ENCODE measurements at places on chromosomes 2 and 18.
A peak's percentile ranks its signal among the peaks of the same experiment; 100 is the strongest.

DNA sequence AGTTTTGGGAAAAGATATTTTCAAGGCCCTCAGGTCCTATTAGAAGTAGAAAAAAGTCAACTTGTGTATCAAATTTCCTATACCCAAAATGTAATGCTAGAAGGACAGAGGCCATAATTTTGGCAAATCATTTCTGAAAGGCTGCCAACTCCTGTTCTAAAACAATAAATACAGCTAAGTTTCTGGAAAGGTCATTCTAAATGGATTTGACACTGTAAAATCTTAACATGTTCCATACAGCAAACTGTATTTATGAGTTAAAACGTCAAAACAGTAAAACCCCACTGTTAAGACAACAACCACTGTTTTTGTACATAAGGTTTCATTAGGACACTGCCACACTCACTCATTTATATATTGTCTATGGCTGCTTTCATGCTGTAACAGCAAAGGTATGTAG, 9.7 kb downstream of the FAM98A start:
- DNase-seq: no peak

DNA sequence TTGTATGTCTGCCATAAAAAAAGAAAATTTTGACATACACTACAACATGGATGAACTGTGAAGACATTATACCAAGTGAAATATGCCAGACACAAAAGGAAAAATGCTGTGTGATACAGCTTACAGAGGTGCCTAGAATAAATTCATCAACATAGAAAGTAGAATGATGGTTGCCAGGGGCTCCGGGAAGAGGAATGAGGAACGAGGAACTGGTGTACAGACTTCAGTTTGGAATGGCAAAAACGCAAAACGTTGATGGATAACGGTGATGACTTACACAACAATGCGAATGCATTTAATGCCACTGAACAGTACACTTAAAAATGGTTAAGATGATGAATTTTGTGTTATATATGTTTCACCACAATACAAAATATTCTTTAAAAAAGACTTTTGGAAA, 61.0 kb downstream of the TTC21B start:
- DNase-seq: no peak

- DNase-seq: no peak
Observed at GRCh38 chr2:110881908-110882307, 149.5 kb downstream of the ACOXL start.

- DNase-seq: no peak
Observed at GRCh38 chr2:4908461-4908860, 783.7 kb upstream of the SOX11 start.

- no peak for DNase-seq
Observed at GRCh38 chr2:119753041-119753929, 6.4 kb upstream of the PTPN4 start.

DNA sequence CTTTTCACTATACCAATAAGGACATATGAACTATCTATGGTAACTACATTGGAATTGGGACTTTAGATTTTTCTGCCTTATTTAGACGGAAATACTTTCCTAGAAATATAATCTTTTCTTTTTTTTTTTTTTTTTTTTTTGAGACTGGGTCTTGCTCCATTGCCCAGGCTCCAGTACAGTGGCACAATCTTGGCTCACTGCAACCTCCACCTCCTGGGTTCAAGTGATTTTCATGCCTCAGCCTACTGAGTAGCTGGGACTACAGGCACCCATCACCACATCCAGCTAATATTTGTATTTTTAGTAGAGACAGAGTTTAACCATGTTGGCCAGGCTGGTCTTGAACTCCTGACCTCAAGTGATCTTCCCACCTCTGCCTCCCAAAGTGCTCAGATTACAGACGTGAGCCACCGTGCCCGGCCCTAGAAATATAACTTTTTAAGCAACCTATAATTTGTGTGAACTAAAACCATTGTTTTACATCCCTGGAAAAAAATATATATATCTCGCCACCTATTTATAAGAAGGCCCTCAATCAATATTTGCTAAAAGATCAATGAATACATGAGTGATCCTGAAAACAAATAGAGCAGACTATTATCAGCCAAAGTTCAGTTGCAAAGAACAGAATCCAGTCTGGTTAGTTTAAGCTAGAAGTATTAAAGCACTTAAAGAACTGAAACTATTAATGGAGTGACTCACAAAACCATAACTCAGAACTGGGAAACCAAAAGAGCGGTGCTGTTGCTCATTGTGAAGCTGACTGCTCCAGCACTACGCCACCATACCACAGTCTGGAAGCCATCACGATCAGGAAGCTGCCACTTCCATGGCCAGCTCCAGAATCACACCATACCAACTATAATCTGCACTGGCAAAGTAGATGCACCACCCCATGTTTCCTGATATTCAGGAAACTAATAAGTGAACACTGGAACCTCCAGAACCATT, 8.4 kb upstream of the HNRNPLL start:
- DNase-seq: no peak

DNA sequence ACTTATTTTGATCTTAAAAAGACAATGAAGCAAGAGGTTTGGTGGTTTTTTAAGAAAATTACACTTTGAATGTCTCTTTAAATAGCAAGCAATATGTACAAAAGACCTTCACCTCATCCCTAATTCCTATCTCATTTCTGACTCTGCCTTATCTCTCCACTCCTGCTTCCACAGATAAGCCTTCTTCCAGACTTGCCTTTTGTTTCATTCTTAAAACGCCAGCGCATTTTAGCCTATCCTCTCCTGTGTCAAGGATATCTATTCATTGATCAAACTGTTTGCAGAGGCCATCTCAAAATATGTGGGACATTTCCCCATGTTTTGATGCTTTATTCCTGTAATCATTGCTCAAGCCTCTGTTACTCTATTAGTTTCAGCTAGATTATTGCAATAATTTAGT, 562.5 kb downstream of the PARD3B start:
- no peak for DNase-seq

GRCh38 chr2:120020554-120020953, 7.7 kb downstream of the EPB41L5 start:
- no peak for DNase-seq

GRCh38 chr2:121627525-121628050, 21.7 kb downstream of the CLASP1 start:
- DNase-seq: no peak

DNA sequence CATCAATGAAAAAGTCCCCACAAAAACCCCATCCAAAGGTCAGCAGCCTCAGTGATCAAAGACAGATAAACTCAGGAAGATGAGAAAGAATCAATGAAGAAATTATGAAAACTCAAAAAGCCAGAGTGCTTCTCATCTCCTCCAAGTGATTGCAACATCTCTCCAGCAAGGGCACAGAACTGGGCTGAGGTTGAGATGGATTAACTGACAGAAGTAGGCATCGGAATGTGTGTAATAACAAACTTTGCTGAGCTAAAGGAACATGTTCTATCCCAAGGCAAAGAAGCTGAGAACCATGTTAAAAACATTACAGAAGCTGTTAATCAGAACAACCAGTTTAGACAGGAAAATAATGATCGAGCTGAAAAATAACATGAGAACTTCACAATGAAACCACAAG, 442.8 kb upstream of the SYT4 start:
- DNase-seq: no peak

DNA sequence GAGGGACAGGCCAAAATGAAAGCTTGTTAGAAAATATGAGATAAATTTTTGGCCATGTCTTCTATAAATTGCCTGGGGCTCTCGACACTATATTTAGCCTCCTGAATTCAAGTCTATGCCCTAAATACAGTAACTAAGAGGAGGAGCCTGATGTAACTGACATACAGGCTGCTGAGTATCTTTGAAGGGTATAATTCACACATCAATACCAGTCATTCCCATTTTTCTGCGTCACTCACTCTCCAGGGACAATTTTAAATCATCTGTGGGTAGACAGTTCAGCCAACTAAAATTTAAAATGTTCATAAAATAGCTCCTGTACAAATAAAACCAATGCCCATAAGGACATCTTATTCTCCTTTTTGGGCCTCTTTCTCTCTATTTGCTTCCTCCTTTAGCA, 105.9 kb downstream of the AP1S3 start:
- DNase-seq: no peak

DNA sequence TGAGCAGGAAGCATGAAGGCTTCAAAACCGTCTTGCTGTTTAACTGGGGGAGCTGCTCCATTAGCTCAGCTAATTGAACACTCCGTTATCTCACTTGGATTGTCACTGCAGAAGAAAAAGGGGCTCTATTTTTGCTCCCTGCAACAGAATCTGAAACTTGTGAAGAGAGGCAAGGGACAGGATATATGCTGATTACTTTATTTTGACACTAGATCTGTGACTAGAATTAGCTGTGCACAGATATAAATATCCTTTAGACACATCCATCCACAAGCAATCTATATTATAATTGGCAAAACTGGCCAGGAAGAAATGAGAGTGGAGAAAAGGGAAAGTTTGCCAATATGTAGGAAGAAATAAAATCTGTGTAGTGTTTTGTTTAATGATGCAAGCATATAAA, 700.1 kb upstream of the CHAC2 start:
- no peak for DNase-seq

DNA sequence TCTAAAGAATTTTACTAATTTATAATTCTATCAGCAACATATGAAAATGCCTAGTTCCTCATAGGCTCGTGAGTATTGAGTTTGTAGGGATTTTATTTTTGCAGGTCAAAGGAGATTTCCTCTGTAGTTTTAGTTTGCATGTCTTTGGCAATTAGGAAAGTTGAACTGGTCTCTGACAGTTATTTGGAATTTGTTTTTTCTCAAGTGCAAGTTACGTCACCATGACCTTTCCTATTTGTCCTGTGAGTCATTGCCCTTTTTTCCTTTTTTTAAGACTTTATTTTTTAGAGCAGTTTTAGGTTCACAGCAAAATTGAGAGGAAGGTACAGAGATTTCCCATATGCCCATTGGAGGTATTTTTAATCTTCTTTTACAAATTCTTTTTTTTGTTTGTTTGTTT, 29.0 kb downstream of the RAMP1 start:
- DNase-seq: no peak

DNA sequence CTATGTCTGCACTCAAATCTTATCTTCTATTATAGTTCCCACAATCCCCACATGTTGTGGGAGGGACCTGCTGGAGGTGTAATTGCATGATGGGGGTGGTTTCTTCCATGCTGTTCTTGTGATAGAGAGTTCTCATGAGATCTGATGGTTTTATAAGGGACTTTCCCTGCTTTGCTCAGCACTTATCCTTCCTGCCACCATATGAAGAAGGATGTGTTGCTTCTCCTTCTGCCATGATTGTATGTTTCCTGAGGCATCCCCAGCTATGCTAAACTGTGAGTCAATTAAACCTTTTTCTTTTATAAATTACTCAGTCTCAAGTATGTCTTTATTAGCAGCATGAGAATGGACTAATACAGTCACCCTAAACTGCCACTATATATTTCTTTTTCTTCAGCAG, 79.1 kb downstream of the SH3YL1 start:
- no peak for DNase-seq

GRCh38 chr2:227884511-227884947, 13.1 kb downstream of the DAW1 start:
- peak; percentile 67 for DNase-seq

DNA sequence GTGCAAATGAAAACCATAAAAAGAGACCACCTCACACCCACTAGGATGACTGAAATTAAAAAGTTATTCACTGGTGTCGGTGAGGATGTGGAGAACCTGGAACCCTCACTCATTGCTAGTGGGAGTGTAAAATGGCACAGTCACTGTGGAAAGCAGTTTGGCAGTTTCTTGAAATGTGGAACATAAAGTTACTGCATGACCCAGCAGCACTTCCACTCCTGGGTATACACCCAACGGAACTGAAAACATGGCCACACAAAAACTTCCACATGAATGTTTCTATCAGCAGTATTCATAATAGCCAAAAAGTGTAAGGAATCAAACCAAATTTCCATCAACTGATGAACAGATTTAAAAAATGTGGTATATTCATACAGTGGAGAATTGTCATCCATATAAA, 65.1 kb upstream of the SLC66A3 start:
- DNase-seq: no peak

DNA sequence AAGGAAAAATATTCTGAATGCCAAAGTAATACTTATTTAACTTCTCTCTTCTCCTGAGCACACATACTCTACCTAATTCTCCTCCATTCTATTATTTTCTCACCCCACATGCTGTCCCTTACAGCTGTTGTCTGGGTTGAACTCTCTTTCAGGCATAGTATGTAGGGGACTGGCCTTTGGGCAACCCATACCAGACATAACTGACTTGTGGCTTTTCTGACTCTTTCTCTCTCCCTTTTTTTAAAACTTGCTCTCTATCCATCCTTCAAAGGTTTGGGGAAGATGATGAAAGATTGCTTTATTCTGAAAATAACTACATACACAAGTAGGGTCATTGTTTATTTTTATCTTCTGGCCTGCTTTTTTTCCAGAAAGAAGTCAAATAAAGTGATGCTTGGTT, 69.9 kb upstream of the NOSTRIN start:
- no peak for DNase-seq

DNA sequence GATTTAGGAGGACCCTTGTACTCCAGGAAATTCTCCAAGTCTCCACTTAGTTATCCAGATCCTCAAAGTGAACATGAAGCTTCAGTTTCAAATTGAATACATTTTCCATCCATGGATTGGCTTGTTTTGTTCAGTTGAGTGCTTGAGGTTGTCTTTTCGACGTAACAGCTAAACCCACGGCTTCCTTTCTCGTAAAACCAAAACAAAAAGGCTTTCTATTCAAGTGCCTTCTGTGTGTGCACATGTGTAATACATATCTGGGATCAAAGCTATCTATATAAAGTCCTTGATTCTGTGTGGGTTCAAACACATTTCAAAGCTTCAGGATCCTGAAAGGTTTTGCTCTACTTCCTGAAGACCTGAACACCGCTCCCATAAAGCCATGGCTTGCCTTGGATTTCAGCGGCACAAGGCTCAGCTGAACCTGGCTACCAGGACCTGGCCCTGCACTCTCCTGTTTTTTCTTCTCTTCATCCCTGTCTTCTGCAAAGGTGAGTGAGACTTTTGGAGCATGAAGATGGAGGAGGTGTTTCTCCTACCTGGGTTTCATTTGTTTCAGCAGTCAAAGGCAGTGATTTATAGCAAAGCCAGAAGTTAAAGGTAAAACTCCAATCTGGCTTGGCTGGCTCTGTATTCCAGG, at the start of gene CTLA4:
Gene CTLA4 (plus strand): TSS at position 211 of the 640 bp plus-strand sequence. CDS start 172 bp downstream, at position 383.
- no peak for DNase-seq

GRCh38 chr2:143762176-143762928, 633.1 kb downstream of the ARHGAP15 start:
- no peak for DNase-seq

- no peak for DNase-seq
Observed at GRCh38 chr18:22186484-22186971, 17.1 kb downstream of the GATA6 start.
